ENCODE measurements at places on chromosomes 5 and 9.

DNA sequence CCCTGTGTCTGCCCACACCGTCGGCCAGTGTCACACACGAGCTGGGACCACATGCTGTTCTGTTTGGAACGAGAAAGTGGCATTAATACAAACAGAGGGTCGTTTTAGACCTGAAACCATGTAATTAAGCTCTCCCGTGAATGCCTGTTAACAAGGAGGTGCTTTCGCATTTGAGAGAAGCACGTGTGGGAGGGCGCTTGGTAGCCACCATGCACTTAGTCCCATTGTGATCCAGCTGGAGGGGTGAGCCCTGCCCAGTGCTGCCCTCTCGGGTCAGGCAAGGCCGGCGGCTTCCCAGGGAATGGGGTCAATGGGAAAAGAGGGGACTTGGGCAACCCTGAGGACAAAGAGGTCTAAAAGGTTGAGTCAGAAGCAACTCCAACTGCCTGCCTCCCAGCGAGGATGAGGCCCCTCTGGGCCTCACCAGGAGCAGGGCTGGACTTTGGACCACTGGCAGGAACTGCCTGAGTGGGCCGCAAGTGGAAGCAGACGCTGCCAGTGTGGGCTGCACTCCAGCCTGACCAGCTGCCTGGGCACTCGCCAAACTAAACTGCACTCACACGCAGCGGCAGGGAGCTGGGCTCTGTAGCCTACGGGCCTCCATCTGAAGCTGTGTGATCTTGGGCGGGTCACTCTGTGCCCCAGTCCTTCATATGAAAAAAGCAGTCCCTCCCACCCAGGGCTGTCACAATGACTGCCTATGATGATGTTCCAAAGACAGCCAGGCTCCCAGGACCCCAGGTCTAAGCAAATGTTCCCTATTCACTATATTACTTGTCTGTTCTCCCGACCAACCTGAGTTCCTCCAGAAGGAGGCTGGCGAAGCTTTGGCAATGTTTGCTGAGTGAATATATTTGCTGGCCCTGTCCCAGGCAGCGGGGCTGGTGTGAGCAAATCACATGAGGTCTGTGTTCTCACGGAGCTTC is 195.7 kb downstream of the CDK5RAP2 start:
- no peak for DNase-seq

DNA sequence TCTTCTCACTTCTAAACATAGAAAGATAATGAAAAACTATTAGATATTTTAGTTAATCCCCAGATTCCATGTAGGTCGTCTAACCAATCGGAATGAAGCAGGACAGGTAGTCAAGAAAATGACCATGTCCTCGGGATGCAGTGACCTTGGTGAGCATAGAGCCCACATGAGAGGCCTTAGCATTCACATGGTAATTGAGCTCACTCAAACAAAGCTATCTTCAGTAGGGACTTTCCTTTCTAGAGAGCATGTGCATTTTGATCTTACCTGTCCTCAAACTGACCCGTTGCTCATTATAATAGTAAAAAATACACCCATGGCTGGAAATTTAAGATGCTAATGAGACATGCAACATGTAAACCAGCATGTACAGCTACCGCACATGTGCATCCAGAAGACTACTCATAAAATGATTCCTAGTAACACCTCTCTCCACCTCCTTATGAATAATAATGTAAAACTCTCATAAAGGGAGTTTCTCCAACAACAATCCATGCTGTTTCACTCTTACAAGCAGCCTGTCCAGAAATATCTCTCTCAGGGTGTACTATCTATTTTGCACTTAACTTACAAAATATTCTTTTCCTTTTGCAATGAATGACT is 274.0 kb upstream of the CDH9 start:
- DNase-seq = no peak

DNA sequence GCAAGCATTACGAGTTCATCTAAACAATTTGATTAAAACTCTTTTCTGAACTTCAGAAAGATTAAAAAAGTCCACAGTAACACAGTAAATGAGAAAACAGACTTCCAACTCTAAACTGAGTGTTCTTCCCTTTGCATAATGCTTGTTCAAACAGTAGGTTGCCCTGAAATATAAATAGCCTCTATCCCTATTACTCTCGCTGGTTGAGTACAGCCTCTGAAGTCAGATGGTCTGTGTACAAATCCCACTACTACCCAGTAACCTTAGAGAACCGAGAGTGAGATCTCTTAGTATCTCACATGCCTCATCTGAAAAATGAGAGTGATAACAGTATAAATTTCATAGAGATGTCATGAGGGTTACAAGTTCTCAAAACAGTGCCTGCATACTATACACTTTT is 591.6 kb downstream of the CAAP1 start:
- DNase-seq = no peak

DNA sequence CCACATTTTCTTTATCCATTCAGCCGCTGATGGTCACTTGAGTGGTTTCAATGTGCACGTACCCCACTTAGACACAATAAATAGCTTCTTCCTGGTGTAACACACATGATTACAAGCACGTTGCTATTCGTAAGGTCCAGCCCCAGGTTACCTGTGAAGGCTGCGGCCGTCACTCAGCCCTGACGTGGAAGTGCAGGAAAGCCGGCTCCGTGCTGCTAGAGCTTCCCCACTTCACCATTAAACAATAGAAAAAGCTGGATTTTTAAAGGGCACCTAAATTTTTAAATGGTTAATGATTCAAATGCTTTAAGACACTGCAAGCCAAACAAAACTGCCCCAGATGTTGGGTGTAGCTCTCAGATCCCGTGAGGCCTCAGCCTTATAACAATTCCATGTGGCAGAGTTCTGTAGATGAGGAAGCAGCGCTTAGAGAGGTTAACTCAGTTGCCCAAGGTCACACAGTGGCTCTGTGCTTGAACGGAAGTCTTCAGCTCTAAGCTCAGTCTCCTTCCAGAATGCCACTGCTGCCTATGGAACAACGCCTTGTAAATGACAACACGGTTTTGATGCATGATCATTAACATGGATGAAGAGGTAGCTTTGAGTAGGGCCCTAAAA is 125.7 kb downstream of the COL23A1 start:
- DNase-seq = no peak

Data from stimulated activated CD4-positive, alpha-beta T cell treated with anti-CD3 and anti-CD28 coated beads, Interleukin-1b, Interleukin-23, amount 100 ng/mL, for 1 hour (primary cell).